CD4-positive, CD25-positive, alpha-beta regulatory T cell (primary cell): ENCODE measurements at places on chromosomes 5 and 9. TPM values are rescaled to one million over a fixed set of nuclear protein-coding genes. Genes with fewer than 3 reads are reported as not detected.

The PCDHGA3 gene
- total RNA-seq, result not detected

The AHRR gene
- total RNA-seq, result 4.5 TPM

The COMMD10 gene
- 32.7 TPM for total RNA-seq

The LCN15 gene
- not detected for total RNA-seq

The CARD6 gene
- 2.8 TPM for total RNA-seq

The CARTPT gene
- not detected for total RNA-seq

The SLC34A3 gene
- total RNA-seq, result not detected

The DNAI1 gene
- not detected for total RNA-seq

The PGGT1B gene
- total RNA-seq, result 46.8 TPM

The TMC1 gene
- total RNA-seq, result not detected

The CA9 gene
- not detected for total RNA-seq

The SPATA31C1 gene
- not detected for total RNA-seq

GRCh38 chr9:116391306-116391900, 237.8 kb downstream of the PAPPA start:
- H3K4me3 ChIP-seq, result no peak overlapping the region
- H3K27me3 ChIP-seq, result no peaks in the 10 kb centered on the region
- no peak for DNase-seq
- no peaks in the 10 kb centered on the region for H3K4me1 ChIP-seq

DNA sequence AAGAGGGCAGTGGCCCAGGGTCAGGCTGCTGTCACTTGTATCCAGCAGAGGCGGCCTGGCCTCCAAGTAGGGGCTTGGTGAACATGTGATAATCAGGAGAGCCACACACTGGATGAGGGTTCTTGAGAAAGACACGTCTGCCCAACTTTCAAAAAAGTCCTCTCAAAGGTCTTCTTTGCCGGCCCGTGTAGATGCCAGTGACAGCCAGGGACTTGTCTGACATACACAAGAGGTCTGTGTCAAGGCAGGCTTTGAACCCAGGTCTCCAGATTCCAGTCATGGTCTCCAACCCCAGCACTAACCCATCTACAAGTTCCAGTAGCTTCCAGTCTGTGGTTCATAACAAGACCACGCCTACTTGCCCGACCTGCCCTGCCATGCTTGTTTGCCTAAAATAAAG, 7.9 kb upstream of the AMBP start:
- H3K4me3 ChIP-seq, result no peak overlapping the region
- no peak overlapping the region for H3K27ac ChIP-seq
- H3K27me3 ChIP-seq, result no peaks in the 10 kb centered on the region
- no peaks in the 10 kb centered on the region for H3K36me3 ChIP-seq

DNA sequence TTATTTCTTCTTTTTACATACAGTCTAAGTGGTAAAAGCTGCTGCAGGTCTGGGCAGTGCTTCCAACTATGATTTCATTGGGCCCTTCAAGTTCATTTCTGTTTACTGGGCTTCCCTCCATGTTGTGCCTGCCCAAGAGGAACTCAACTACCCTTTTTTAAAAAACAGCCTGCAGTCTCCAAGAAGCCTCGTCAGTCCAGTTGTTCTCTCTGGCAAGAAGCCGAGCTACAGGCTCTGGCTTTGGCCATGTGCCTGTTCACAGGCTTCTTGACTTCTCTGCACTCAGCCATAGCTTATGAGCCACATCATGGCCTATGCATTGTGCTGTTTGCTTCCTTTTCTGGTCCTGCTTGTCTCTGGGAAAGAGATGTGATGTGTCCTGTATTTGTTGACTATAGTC, 119.7 kb upstream of the PJA2 start:
- no peak for DNase-seq
- H3K4me3 ChIP-seq, result no peak overlapping the region
- no peaks in the 10 kb centered on the region for H3K36me3 ChIP-seq
- H3K27ac ChIP-seq, result no peak overlapping the region
- peaks cover 3% of the 10 kb centered on the region for H3K27me3 ChIP-seq
- no peaks in the 10 kb centered on the region for H3K4me1 ChIP-seq

GRCh38 chr5:32406650-32407049, 37.9 kb downstream of the ZFR start:
- H3K4me1 ChIP-seq, result no peaks in the 10 kb centered on the region
- no peak for DNase-seq
- H3K27ac ChIP-seq, result no peak overlapping the region
- no peaks in the 10 kb centered on the region for H3K27me3 ChIP-seq

- no peaks in the 10 kb centered on the region for H3K36me3 ChIP-seq
- no peak overlapping the region for H3K4me3 ChIP-seq
- peaks cover 16% of the 10 kb centered on the region for H3K4me1 ChIP-seq
- no peak overlapping the region for H3K27ac ChIP-seq
- H3K27me3 ChIP-seq, result no peaks in the 10 kb centered on the region
These were observed 1.2 kb upstream of the F12 start for GRCh38 chr5:177410575-177410974.

GRCh38 chr9:101737705-101738565, 512 bp downstream of the GRIN3A start:
- no peak overlapping the region for H3K4me3 ChIP-seq
- H3K27ac ChIP-seq, result no peak overlapping the region
- DNase-seq, result no peak
- no peaks in the 10 kb centered on the region for H3K36me3 ChIP-seq
- peaks cover 10% of the 10 kb centered on the region for H3K27me3 ChIP-seq
- H3K4me1 ChIP-seq, result no peaks in the 10 kb centered on the region

DNA sequence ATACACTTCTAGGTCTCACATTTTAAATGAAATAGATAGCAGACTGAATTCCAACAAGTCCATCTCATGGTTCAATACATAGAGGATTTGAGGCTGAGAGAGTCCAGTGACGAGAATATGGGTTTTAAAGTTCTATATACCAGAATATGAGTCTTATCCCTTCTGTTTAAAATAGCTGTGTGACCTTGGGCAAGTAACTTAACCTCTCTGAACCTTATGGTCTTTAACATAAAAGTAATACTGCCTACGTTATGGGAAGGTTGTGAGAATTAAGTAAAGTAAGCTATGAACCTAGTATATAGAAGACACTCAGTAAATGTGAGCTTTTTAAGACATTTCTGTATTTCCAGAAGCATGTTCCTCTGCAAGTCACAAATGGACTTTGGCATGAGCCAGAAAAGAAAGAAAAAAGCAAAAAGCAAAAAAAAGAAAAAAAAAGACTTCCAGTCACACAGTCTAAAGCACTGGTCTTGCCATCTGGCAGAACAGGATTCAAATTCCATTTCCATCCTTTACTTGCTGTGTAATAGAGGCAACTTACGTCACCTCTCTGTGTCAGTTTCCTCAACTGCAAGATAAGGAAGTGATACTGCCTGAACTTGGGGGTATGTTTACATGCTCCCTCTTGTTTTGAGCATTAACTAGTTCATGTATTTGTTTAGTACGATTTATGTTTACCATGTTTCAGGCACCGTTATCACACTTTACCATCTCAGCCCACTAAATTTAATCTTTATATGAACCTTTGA, 248.2 kb downstream of the TRIM32 start:
- no peak overlapping the region for H3K4me3 ChIP-seq
- DNase-seq, result no peak
- no peaks in the 10 kb centered on the region for H3K27me3 ChIP-seq
- H3K27ac ChIP-seq, result no peak overlapping the region
- H3K36me3 ChIP-seq, result no peaks in the 10 kb centered on the region

- H3K27ac ChIP-seq, result no peak overlapping the region
- no peak for DNase-seq
- no peaks in the 10 kb centered on the region for H3K36me3 ChIP-seq
- H3K27me3 ChIP-seq, result no peaks in the 10 kb centered on the region
- H3K4me1 ChIP-seq, result no peaks in the 10 kb centered on the region
These were observed 96.6 kb downstream of the DAB2IP start for GRCh38 chr9:121748074-121748473.

- no peaks in the 10 kb centered on the region for H3K4me1 ChIP-seq
- H3K27me3 ChIP-seq, result no peaks in the 10 kb centered on the region
- H3K27ac ChIP-seq, result no peak overlapping the region
- DNase-seq, result no peak
These were observed 182.1 kb downstream of the ADCY2 start for GRCh38 chr5:7578071-7578470.

GRCh38 chr5:146410272-146410671, 36.9 kb upstream of the TCERG1 start:
- no peak overlapping the region for H3K4me3 ChIP-seq
- no peaks in the 10 kb centered on the region for H3K36me3 ChIP-seq
- no peaks in the 10 kb centered on the region for H3K4me1 ChIP-seq
- DNase-seq, result no peak
- H3K27ac ChIP-seq, result no peak overlapping the region

- H3K36me3 ChIP-seq, result no peaks in the 10 kb centered on the region
- H3K4me1 ChIP-seq, result peaks cover 34% of the 10 kb centered on the region
- no peak overlapping the region for H3K4me3 ChIP-seq
- DNase-seq, result no peak
- H3K27ac ChIP-seq, result no peak overlapping the region
These were observed 1.5 kb upstream of the MARCHF3 start for GRCh38 chr5:127031863-127032232.

- no peaks in the 10 kb centered on the region for H3K36me3 ChIP-seq
- H3K27me3 ChIP-seq, result no peaks in the 10 kb centered on the region
- no peak for DNase-seq
- H3K4me1 ChIP-seq, result no peaks in the 10 kb centered on the region
- H3K4me3 ChIP-seq, result no peak overlapping the region
- H3K27ac ChIP-seq, result no peak overlapping the region
These were observed 114.1 kb upstream of the PANK3 start for GRCh38 chr5:168693297-168693696.

GRCh38 chr9:85602742-85603141, 139.0 kb downstream of the AGTPBP1 start:
- no peak overlapping the region for H3K4me3 ChIP-seq
- no peak for DNase-seq
- H3K36me3 ChIP-seq, result peaks cover 9% of the 10 kb centered on the region
- no peaks in the 10 kb centered on the region for H3K4me1 ChIP-seq
- H3K27ac ChIP-seq, result no peak overlapping the region

GRCh38 chr9:86659413-86660046, 287.8 kb downstream of the GAS1 start:
- H3K36me3 ChIP-seq, result no peaks in the 10 kb centered on the region
- H3K27me3 ChIP-seq, result no peaks in the 10 kb centered on the region
- H3K4me1 ChIP-seq, result no peaks in the 10 kb centered on the region
- no peak overlapping the region for H3K27ac ChIP-seq
- DNase-seq, result no peak

- peaks cover 10% of the 10 kb centered on the region for H3K36me3 ChIP-seq
- no peaks in the 10 kb centered on the region for H3K27me3 ChIP-seq
- no peak overlapping the region for H3K4me3 ChIP-seq
- no peaks in the 10 kb centered on the region for H3K4me1 ChIP-seq
- H3K27ac ChIP-seq, result no peak overlapping the region
- DNase-seq, result no peak
These were observed 21.1 kb downstream of the FAF2 start for GRCh38 chr5:176469296-176469695.

DNA sequence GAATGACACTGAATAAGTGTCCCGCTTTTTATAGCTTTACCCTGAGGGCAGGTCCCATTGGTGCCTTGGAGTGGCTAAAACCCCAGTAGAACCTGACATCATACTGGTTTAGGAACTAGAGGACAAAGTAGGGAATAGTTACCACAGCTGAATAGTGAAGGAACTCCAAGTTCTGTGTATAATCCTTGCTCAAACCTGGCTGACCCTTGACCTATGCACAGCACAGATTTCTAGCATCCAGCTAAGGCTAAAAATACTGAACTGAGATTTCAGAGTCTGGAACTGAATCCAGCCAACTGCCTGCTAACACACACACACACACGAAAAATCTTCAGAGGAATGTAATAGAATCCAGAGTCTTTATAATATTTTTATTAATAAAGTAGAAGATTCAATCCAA, 50.8 kb downstream of the C5 start:
- H3K36me3 ChIP-seq, result no peaks in the 10 kb centered on the region
- no peak overlapping the region for H3K4me3 ChIP-seq
- H3K4me1 ChIP-seq, result no peaks in the 10 kb centered on the region

DNA sequence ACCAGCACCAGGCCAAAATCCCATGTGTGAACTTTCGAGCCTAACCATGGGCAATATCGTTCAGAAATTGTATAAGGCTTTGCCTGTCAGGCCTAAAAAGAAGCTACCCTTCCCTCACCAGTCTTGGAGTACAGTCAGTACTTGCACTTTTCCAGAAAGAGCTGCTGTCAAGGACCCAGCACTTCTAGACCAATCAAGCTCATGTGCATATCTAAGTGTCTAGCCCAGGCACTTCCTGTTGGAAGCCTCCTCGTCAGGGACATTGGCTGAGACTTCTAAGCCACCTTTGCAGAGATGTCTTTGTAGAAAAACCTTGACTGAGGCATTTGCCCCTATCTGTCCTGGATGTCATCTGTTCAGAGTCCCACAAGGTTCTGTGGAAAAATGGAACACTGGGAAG, 1930.5 kb downstream of the EFNA5 start:
- no peaks in the 10 kb centered on the region for H3K27me3 ChIP-seq
- no peaks in the 10 kb centered on the region for H3K4me1 ChIP-seq
- H3K36me3 ChIP-seq, result no peaks in the 10 kb centered on the region
- H3K27ac ChIP-seq, result no peak overlapping the region
- no peak overlapping the region for H3K4me3 ChIP-seq

DNA sequence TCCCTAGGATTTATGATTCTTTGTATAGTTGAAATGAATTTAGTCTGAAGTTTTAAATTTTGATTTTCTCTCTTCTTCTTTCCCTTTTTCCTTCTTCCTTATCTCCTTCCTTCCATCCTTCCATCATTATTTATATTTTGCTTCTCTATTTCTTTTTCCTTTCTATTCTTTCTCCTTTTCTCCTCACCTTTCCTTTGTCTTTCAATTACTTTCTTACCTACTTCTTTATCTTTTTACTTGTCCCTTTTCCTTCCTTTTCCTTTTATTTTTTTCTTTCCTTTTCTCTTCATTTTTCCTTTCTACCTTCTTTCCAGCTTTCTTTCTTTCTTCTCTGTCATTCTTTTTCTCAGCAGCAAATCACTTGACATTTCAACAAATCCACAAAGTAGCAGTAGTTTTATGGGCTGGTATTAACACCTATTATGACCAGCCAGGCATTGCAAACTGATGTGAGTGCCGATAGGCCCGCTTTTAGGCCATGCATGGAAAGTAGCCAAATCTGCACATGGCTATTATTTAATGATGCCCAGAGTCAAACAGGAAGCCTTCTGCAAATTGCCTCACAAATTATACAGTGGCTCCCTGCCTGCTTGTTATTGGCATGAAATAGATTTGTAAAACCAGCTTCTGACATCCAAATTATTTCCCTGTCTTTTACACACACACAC, 37.1 kb upstream of the NR3C1 start:
- no peak overlapping the region for H3K4me3 ChIP-seq
- DNase-seq, result no peak
- no peaks in the 10 kb centered on the region for H3K36me3 ChIP-seq
- no peaks in the 10 kb centered on the region for H3K27me3 ChIP-seq

- no peaks in the 10 kb centered on the region for H3K36me3 ChIP-seq
- DNase-seq, result no peak
- no peak overlapping the region for H3K27ac ChIP-seq
- no peaks in the 10 kb centered on the region for H3K27me3 ChIP-seq
These were observed 103.8 kb upstream of the KLF4 start for GRCh38 chr9:107593224-107593870.

DNA sequence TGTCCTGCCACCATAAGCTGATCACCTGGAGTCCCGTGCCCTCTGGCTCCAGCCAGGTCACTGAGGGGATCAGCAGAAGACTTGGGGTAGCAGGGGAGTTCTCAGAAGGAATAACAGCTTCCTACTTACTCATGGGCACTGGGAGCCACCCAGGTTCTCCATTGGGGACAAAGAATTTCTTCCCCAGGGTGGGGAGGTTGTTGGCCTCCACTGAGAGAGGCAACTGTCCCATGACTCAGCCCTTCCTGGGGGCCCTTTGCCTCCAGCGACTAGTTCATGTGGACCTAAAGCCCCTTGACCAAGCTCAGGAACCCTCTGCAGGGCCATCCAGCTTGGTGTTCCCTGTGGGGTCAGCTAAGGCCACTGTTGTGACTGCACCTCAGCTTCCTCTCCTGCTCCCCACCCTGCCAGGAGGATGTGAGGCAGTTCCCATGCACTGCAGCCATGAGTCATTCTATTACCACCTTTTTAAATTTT, 175.0 kb downstream of the AUH start:
- no peaks in the 10 kb centered on the region for H3K36me3 ChIP-seq
- no peak overlapping the region for H3K4me3 ChIP-seq
- no peak overlapping the region for H3K27ac ChIP-seq
- no peak for DNase-seq
- H3K4me1 ChIP-seq, result no peaks in the 10 kb centered on the region
